ENCODE measurements at places on chromosomes 1 and 21.

GRCh38 chr1:154623358-154623757 lies 15.4 kb upstream of the ADAR start:
- no peak for DNase-seq

DNA sequence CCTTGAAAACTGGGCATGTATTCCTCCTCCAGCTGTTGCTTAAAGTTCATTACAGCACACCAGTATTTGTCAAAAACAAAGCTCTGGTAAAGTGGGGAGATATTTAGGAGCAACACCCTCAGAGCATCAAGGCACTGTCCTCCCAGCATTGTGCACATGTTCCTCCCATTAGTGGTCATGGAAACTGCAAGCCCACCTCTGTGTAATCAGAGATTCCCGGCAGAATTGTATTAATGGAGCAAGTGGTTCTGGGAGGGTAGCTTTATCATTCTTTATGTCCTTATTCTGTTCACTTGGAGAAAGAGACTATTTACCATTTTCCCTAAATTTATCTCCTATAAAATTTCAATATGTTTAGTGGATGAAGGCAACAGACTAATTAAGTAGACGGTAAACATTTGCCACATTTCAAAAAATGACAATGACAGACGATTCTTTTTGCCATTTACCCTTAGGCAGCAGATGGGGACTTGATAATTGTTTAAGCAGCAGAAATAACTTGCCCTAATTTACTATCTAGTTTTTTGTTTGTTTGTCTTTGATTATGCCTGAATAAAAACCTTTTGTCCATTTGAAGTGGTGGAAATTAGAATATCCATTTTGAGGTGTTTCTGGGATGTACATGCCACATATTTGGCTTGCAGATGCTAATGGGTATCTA lies 289.6 kb upstream of the ST6GALNAC5 start:
- DNase-seq: no peak

- no peak for DNase-seq
Measured at GRCh38 chr1:247409869-247410544, 6.0 kb upstream of the NLRP3 start.

- no peak for DNase-seq
Measured at GRCh38 chr1:43786960-43787359, 79.6 kb downstream of the ST3GAL3 start.

DNA sequence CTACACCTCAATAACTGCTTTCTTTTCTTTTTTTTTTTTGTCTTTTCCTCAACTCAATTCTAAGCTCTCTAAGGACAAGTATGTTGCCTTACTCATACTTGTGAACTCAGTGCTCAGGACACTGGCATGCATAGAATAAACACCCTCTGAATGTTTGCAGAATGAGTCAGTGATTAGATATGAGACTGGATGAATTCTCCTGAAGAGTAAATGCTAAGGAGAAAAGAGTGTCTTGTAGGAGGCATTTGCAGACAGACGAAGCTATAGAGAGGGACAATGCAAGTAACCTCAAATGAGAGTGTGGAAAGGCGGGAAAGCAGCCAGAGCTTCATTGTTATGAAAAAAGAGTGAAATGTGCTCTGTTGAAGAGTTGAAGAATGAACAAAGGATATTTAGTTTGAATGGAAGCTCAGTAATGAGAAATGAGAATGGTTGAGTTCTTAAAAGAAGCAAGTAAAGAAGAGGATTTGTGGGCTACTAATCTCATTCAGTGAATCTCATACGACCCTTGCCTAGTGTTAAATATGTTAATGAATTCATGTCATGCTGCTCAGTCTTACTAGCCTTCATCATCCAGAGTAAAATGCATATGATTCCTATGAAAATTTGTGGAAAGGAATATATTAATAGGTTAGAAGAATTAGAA lies 166.1 kb upstream of the DPYD start:
- DNase-seq: no peak

DNA sequence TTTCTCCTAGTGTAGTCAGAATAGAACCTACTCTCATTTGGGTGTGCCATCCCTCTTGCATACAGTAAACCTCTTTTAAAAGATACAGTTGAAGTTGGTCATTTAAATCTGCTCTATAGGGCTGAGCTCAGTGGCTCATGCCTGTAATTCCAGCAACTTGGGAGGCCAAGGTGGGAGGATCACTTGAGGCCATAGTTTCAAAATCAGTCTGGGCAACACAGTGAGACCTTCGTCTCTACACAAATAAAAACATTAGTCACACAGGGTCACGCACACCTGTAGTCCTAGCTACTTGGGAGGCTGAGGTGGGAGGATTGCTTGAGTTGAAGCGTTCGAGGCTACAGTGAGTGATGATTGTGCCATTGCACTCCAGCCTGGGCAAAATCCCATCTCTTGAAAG lies 183.8 kb downstream of the LHX8 start:
- DNase-seq: no peak

GRCh38 chr1:42593486-42594100 lies 64.6 kb upstream of the PPIH start:
- no peak for DNase-seq

DNA sequence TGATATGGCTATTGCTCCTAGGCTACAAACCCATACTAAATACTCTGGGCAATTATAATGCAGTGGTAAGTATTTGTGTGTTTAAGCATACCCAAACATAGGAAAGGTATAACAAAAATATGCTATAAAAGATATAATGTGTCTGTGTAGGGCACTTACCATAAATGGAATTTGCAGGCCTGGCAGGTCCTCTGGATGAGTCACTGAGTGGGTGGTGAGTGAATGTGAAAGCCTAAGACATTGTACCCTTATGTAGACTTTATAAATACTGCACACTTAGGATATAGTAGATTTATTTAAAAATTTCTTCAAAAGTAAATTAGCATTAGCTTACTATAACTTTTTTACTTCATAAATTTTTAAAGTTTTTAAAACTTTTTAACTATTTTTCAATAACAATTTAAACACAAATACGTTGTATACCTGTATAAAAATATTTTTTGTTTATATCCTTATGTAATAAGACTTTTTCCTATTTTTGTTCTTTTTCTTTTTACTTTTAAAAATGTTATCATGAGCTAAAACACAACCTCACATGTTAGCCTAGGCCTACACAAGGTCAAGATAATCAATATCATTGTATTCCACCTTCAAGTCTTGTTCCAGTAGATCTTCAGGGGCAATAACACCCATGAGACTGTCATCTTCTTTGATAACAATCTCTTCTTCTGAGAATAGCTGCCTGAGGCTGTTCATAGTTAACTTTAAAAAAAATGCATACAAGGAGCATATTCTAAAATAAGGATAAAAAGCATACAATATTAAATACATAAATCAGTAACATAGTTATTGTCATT lies 306.3 kb upstream of the RGS18 start:
- no peak for DNase-seq

GRCh38 chr1:13722808-13723360 lies 22.9 kb downstream of the PRDM2 start:
- DNase-seq: no peak

GRCh38 chr1:76290271-76290670 lies 215.7 kb downstream of the ST6GALNAC3 start:
- no peak for DNase-seq

DNA sequence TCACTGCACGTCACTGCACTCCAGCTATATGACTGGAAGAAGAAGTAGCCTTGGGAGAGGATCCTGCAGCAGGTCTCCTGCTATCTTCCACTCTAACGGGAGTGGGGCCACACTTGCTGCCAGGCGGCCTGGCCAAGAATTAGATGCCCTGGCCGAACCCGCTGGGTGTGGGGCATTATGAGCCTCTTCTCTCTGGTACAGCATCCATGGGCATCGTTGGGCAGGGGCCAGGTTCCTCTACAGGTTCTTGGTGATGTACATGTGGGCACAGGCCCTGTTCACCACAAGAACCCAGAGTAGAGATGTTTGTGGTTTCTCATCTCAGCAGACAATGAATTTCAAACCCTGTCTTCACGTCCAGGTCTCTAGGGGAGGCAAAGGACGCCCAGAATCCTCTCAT lies 370.5 kb downstream of the NPHP4 start:
- no peak for DNase-seq

DNA sequence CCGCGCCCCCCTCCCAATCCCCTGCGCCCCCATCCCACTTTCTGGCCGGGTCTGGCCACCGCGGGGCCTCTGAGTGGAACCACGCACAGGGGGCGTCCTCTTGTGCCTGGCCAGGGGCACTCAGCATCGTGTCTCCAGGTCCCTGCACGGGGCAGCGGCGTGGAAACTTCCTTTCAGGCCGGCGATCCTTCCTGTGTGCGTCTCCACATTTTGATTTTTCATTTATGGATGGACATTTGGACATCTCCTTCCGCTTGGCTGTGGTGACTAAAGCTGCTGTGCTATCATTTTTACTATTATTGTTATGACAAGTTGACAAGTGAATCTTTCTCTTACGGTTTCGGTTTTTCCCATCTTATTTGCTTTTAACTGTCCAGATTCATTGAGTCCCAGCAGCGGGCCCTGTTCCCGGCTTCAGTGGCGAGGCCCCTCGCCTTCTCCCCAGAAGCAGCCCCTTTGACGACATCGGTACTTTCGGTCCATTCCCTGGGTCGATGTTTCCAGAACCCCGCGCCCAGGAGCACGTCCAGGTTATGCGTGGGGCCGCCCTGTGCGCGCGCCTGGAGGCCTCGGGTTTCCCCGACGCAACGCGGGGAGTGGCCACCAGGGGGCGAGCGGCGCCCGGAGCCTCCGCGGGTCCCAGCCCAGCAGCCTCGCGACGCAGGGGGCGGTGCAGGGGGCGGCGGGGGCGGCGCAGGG lies 12.4 kb upstream of the SLC19A1 start:
- DNase-seq: peak; percentile 87

DNA sequence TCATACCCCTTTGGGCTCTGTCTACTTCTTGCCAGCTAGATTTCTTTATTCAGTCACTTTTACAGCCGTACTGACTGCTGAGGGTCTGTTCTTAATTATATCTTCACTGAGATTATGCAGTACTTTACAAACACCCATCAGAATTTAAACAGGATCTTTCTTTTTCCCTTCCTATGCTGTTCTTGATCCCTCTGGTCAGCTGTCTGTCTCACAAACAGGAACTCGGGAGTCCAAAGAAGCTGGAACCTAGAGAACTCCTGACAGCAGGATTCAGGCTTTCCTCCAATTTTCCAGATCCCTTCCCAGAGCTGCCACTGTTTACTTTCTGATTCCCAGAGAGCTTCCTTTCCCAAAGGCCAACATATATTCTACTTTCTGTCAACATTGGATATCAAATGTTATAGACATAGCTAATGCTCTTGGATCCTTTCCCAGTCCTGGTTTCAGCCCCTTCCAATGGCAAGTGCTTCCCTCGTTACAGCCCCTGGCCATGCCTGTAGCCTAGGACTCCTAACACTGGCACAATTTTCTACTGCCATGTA lies 59.5 kb downstream of the ATP2B4 start:
- DNase-seq: no peak

- no peak for DNase-seq
Measured at GRCh38 chr1:154661110-154661509, 53.1 kb upstream of the ADAR start.

DNA sequence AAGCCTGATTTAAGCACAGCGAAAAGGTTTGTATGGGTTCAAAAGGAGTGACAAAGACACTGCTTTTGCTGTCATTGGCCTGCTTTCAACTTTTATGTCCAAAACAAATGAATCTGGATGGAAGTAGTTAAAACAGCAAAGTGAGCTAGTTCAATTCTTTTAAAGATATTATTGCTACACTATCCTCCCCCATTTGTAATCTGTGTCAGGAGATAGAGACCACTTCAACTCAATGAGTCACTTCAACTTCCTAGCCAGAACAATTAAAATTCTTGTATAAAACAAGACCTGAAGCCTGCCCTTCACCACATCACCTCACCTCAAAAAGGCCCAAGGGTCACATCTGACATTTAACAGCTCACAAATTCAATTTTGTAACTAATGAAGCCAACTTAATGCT lies 364.1 kb upstream of the LYPLAL1 start:
- no peak for DNase-seq

- DNase-seq: no peak
Measured at GRCh38 chr1:208731981-208732821, 488.0 kb upstream of the PLXNA2 start.

- DNase-seq: no peak
Measured at GRCh38 chr1:228979325-228979699, 244.0 kb downstream of the RHOU start.

DNA sequence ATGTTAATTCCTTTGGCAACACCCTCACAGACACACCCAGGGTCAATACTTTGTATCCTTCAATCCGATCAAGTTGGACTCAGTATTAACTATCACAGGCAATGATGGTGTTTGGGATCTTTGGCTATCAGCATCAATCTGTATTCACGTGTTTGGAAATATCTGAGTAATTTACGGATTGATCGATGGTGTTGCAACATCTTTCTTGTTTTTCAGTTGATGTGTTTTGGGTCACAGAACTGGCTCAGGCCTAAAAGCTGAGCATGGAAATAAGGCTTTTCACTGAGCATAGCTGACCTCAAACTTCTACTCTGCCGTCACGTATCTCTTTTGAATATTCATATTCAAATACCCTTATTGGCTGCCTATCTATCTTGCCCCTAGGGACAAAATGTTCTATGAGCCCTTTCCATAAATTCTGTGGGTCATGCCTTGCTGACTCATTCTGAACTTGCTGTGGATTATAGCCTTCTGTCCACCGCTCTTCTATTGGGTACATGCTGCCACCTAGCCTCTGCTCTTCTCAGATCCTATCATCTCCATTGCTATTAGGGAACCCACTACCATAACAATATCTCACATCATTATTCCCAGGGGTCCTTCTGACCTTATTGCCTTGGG lies 156.0 kb downstream of the PDE4B start:
- no peak for DNase-seq

DNA sequence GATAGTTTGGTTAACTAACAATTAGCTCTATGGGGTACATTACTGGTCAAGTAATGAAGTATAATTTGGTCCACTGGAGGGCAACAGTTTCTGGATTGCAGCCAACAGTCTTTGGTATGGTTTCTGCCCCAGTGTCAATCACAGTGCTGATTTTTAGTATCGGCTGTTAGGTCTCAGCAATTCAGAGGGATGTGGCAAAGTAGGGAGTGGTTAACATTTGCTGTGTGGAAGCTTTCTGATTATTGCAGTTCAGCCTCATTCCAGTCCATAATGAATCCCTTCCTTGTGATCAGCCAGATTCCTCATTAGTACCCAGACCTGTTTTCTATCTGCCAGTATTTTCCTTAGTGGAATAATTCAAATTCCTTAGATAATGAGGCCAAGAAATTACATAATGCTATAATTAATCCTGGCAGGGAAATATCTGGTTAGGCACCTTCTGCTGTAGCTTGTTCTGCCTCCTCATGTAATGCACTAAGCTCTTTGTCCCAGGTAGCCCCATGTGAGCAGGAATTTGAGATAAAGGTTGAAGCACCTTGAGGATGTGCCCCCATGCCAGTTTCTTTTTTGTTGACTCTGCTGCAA lies 14.0 kb downstream of the F3 start:
- no peak for DNase-seq

DNA sequence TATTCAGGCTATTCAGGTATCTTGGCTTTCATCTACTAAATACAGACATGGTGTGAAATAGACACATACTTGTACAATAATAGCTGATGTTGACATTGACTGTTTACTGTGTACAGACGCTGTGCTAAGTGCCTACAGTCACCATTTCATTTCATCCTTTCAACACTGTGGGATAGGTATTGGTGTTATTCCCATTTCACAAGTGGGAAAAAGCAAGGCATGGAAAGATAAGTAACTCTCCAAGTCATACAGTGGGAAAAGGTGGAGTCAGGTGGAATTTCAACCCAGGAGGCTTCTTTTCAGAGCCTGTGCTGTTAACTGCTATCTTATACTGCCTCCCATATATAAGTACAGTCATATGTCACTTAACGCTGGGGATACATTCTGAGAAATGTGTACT lies 49.6 kb upstream of the ATP1A1 start:
- DNase-seq: no peak
